ENCODE measurements at places on chromosomes 4 and X. TPM values are rescaled to one million over a fixed set of nuclear protein-coding genes. Genes with fewer than 3 reads are reported as not detected.

Gene DCLK2
- 0.96 TPM for total RNA-seq

Gene ADH1A
- total RNA-seq = not detected

Gene SEPTIN6
- total RNA-seq = 7.5 TPM

Gene ITIH6
- total RNA-seq = not detected

Gene SMARCA1
- 34.7 TPM for total RNA-seq

Gene FREM3
- total RNA-seq = not detected

Gene SERPINA7
- not detected for total RNA-seq

Gene STOX2
- 4.5 TPM for total RNA-seq

Gene GLOD5
- total RNA-seq = not detected

Gene LDB2
- total RNA-seq = 0.24 TPM

Gene SLC7A11
- total RNA-seq = 98.0 TPM

Gene ADH7
- total RNA-seq = 3.9 TPM

Gene CSAG1
- not detected for total RNA-seq

Gene ARMCX2
- total RNA-seq = 58.3 TPM

Gene PARM1
- total RNA-seq = 0.21 TPM

Gene PAGE5
- total RNA-seq = not detected

Gene CXCL6
- total RNA-seq = 30.8 TPM

Gene NWD2
- total RNA-seq = under 0.01 TPM

Gene CENPI
- 1.7 TPM for total RNA-seq

Gene MMGT1
- total RNA-seq = 13.9 TPM

Gene RAB39B
- under 0.01 TPM for total RNA-seq

Gene LRCH2
- total RNA-seq = not detected

Gene USP17L11
- not detected for total RNA-seq

Gene GYPE
- total RNA-seq = not detected

Gene DOK7
- 5.5 TPM for total RNA-seq

Gene FRG2
- total RNA-seq = not detected

Gene SH3BP2
- total RNA-seq = 45.5 TPM

Gene VEGFC
- 12.0 TPM for total RNA-seq

Gene UVSSA
- total RNA-seq = 5.1 TPM

Gene ZNF718
- total RNA-seq = 4.6 TPM

Gene FAM241A
- total RNA-seq = 1.9 TPM

Gene PPP1R2C
- total RNA-seq = not detected

Gene MTHFD2L
- total RNA-seq = 35.6 TPM

Gene CPZ
- total RNA-seq = not detected

Gene SAGE1
- total RNA-seq = not detected

Gene ZDHHC15
- total RNA-seq = not detected

Gene ARSJ
- 31.5 TPM for total RNA-seq

Gene SSX2B
- total RNA-seq = not detected

Gene ANK2
- 5.8 TPM for total RNA-seq

Gene MAGEB1
- not detected for total RNA-seq

Gene SPIN2A
- not detected for total RNA-seq

Gene CT45A5
- total RNA-seq = not detected

Gene APELA
- total RNA-seq = not detected

Gene ANXA3
- total RNA-seq = 321 TPM

Gene COL4A6
- total RNA-seq = 26.9 TPM

Gene CITED1
- total RNA-seq = not detected

Gene PPEF2
- not detected for total RNA-seq

Measured in tracheal epithelial cell (primary cell).